ENCODE measurements at places on chromosomes 6 and 20.

- DNase-seq, result no peak
These were observed 145.9 kb downstream of the IMPG1 start for GRCh38 chr6:75926293-75927168.

DNA sequence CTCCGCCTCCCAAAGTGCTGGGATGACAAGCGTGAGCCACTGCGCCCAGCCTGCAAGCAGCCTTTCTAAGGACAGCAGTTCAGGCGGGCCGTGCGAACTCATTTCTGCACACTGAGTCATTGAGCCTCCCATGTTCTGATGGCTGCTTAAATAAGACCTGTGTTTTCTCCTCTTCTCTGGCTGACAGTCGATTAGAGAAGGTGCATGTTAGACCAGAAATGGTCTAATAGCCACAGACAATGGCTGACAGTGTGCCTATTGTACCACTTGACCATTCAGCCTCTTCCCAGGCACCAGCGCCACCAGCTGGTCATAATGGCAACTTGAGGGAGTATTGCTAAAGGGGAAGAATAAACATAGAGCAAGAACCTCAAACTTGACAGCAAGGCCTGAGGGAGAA is 6.2 kb downstream of the CST11 start:
- DNase-seq, result no peak

DNA sequence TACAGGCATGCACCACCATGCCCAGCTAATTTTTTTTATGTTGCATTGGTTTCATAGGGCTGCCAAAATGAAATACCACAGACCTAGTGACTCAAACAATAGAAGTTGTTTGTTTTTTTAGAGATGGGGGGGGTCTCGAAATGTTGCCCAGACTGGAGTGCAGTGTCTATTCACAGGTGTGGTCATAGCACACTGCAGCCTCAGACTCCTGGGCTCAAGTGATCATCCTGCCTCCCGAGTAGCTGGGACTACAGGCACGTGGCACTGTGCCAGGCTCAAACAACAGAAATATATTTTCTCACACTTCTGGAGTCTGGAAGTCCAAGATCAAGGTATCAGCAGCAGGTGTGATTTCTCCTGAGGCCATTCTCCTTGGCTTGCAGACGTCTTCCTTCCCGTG is 6.6 kb upstream of the SLC16A10 start:
- no peak for DNase-seq

DNA sequence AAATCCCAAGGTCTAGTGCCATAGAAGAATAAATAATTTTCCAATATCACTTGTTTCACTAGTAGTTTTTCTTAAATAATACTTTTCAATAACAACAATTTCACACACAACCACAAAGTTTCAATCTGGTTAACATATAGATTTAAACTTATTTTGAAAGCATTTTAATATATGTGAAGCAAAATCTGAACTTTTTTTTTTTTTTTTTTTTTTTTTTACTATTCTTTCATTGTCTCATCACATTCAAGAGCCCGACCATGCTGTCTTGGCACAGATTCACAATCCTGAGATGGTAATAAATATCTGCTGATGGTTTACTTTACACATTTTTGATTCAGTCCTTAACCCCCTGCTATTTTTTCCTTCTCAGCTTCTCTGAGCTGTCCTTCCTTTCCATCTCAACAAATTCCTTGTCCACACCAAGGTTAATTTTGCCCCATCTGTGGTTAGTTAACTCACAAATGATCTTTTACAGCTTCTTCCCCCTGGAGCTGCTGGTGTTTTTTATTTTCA is 262.8 kb downstream of the TMEM242 start:
- DNase-seq, result no peak

- no peak for DNase-seq
These were observed 107.4 kb upstream of the TNFAIP3 start for GRCh38 chr6:137759624-137760023.

GRCh38 chr6:133062077-133062476 is 179.1 kb upstream of the EYA4 start:
- no peak for DNase-seq

DNA sequence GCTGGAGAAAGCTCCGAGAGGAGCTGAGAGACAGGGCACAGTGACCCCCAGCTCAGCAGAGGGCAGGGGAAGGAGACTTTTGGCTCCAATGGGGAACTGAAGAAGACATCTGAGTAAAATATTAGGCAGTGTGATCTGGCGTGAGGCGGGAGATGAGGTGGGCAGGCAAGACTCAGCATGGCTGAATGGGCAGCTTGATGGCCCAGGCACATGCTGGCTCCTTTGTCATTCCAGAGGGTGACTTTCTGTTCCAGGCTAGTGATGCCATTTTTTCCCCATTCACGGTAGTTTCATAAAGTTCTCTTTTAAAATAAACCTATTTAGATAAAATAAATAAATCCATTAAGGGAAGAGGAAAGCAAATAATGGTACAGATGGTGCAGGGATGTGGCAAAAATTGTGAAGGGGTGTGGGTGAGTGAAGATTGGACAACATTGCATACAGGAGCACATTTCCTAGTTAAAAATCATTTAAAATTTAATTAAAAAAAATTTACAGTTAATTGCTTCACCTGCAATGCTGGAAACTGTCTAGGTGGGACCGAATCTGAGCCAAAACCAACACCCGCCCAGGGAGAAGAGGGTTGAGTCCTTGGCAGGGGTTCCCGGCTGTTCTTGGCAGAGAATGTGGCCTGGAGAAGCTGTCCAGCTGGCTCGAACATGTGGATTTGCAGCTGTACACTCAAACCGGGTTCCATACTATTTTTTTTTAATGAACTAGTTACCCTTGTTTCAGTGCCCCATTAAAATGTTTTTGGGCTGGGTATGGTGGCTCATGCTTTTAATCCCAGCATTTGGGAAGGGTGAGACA is 41.7 kb upstream of the PRELID3B start:
- no peak for DNase-seq

DNA sequence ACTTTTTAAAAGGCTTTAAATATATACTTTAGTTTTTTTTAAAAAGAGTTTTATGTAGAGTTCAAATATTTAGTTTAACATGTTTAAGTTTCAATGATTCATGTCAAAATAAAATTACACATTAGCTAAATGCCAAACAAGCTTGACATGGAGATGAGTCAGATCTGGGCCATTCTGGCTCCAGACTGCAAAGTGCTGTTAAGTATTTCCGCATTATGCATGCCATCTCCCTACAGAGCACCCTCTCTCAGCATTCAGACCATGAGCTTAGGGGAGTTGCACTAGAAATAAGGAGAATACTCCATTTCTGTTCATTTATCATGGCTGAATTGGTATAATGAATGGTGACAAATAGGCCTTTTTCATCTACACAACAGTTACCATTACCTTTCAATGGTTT is 21.5 kb upstream of the HS3ST5 start:
- DNase-seq, result no peak

GRCh38 chr20:2759603-2760296 is 40.7 kb downstream of the CPXM1 start:
- no peak for DNase-seq

GRCh38 chr6:27133281-27134227 is 113.9 kb upstream of the PRSS16 start:
- no peak for DNase-seq

- no peak for DNase-seq
These were observed 139.3 kb upstream of the PMEPA1 start for GRCh38 chr20:57849121-57849520.

- no peak for DNase-seq
These were observed 65.1 kb downstream of the PFDN4 start for GRCh38 chr20:54272901-54273488.

- no peak for DNase-seq
These were observed 18.1 kb downstream of the C6orf132 start for GRCh38 chr6:42124223-42124836.

DNA sequence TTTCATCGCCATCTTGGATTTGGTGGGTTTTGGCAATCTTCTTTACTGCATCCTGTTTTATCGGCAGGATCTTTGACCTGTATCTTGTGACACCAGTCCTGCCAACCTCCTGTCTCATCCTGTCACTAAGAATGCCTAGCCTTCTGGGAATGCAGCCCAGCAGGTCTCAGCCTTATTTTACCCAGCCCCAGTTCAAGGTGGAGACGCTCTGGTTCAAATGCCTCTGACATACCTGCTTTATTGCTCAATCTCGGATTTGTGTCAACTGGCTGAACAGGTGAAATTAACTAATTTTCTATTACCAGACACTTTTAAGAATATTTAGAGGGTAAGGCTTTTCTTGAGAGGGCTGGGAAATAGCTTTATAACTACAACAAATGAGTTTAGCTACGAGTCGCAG is 102.5 kb downstream of the SASH1 start:
- no peak for DNase-seq

GRCh38 chr20:63431944-63432343 is 40.5 kb downstream of the KCNQ2 start:
- no peak for DNase-seq

DNA sequence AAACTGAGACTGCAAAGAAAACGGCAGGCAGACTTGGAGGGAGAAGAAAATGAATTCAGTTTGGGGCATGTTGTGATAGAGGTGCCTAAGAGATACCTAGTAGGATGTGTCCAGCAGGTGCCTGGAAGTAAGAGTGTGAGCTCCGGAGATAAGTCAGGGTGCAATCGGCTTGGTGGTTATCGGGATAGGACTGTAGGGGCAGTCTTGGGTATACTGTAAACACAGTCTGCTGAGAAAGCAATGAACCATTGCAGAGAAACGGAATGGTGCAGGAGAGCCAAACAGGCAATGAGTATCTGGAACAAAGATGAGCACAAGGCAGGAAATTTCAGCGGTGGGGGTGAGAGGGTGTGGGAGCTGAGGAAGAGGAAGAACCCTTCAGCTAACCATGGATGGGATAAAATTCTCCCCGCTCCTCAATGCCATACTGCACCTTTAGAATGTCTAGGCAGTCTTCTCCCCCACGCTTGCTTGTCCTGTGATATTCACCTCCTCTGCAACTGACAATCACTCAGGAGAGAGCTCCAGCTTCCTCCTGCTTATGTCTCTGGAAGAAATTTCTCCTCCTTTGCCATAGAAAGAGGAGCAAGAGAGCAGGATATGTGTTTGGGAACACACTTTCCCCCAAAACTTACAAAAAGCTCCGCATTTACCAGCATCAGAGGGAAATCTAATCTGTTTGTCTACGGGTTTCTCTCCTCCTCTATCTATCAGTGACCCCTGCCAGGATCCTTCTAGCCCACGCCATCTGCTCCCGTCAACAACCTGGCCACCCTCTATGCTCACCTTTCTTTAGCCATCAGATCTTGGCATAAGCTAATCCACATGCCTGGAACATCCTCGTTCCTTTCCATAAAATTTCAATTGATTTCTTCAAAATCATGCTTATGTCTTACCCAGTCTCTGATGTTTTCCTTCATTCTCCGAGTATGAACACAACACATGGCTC is 381.7 kb upstream of the JARID2 start:
- DNase-seq, result no peak

- DNase-seq, result no peak
These were observed 39.0 kb upstream of the ECHDC1 start for GRCh38 chr6:127382413-127382812.

- no peak for DNase-seq
These were observed 243.8 kb upstream of the PMEPA1 start for GRCh38 chr20:57953638-57954037.

DNA sequence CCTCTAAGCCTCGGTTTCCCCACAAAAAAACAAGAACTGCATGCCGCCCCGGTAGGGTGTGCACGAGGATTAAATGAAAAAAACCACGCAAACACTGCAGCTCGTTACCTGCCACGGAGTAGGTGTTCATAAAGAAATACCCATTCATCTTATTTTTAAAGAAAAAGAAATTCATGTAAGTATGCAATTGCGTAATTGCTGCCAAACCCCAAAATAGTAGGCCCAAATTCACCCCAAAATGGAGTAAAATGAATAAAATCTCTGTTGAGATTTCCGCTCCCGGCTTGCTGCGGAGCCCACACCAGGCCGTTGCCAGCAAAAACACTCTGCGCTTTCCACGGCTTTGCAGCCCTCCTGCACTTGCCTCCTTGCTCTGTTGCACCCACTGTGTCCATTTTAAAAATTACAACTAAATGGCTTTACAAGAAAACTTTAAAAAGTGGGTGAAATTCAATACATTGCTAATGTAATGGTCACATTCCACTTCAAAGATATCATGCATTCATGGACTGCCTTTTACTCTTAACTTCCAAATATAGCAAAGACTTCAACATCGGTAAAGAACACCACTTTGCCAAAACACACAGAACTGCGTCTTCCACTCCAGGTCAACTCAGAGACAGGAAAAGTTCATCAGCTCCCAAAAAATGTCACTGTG is 125.0 kb downstream of the ZMYND8 start:
- DNase-seq, result no peak

GRCh38 chr20:57896017-57896416 is 186.2 kb upstream of the PMEPA1 start:
- DNase-seq, result no peak

GRCh38 chr6:150787429-150787828 is 78.1 kb upstream of the MTHFD1L start:
- no peak for DNase-seq

DNA sequence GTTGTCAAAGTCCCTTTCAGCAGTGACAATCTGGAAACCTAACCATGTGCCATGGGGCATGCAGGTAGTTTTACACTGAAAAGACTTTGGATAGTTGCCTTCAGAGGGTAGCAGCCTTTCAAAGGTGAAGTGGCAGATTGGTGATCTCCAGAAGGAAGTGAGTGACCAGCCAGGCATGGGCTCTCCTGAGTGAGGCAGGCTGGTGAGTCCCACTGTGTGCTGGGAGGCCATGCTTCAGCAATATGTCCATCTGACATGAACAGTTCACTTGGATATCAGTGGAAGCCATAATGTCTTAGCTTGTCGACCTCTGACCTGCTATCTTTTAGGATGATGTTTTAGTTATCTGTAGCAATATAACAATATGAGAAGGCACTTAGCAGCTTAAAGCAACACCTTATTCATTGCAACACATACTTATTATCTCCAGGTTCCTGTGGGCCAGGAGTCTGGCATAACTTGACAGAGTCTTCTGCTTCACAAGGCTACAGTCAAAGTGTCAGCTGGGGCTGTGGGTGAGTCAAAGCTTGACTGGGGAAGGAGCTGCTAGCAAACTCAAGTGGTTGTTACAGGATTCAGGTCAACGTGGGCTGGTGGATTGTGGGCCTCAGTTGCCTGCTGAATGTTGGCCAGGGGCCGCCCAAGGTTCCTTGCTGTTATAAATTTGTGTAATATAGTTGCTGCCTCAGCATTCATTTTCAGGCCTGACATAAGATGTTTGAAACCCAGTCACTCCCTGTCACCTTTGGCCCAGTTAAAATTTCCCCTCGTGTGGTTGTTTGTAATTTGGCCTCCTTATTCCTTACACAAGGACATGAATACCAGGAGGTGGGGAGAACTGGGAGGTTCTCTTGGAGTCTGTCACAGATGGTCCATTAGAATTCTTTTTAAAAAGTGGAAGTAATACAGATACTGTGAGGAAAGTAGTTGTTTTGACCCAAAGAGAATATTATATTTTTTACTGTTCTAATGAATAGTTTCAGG is 100.2 kb downstream of the UST start:
- DNase-seq, result no peak

- DNase-seq, result no peak
These were observed 51.0 kb upstream of the CEP162 start for GRCh38 chr6:84278321-84278998.

Data from HFF-Myc (cell line).